ENCODE measurements at places on chromosomes 7 and 10.

- no peak for DNase-seq
Measured at GRCh38 chr10:21499701-21500577, 25.5 kb downstream of the SKIDA1 start.

DNA sequence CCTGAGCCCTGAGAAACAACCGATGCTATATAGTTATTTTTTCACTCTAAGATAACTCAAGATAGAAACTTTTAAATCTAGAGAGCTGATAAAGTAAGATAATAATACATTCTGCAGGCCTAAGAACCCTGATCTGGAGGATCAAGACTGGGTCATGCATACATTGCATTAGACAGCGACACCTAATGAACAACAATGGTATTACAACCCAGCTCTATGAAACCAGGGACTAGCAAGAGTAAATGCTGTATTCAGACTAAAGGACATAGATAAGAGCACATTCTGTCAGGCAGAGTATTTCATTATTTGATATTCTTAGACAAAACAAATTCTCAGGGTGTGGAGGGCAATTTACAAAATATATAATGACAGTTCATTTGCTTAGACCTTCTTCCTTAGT, 148.6 kb downstream of the GRK5 start:
- no peak for DNase-seq

GRCh38 chr7:131090886-131091692, 236.6 kb upstream of the MKLN1 start:
- no peak for DNase-seq

DNA sequence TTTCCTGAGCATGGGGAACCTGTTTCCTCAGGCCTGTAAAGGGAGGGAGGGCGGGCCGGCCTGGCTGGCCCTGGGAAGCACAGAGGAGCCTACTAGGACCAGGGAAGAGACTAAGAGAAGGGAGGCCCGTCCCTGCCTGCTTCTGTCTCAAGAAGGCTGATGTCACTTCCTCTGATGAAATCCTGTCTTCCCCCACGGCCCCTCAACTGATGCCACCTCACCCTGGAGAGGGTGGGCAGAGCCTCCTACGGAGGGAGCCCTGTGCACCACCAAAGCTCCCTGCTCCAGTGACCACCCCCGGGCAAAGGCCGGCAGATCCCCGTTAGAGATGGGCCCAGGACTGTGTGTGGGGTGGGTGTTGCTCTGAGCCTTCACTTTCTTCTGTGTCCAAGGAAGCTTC, 1.0 kb upstream of the PILRA start:
- DNase-seq: peak; percentile 45

GRCh38 chr7:16498122-16498521, 28.5 kb upstream of the LRRC72 start:
- no peak for DNase-seq

DNA sequence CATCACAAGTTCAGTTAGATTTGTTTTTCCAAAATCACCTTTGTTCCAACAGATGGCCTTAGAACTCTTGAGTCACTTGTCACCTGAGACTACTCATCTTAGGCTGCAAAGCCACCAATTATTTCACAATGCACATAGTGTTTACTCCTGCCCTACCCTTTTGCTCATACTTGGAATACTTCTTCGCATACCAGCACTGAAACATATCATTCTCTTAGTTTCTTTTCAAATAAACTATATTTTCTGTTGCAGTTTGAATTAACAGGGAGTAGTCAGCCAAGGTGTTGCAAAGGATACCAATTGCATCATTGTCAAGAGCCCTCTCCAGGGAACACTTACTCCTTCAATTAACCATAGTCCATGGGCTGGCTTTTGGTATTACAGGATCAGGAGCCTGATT, 71.0 kb downstream of the CASD1 start:
- peak; percentile 37 for DNase-seq

All from AG08396 (cell line).